IMR-90 (cell line): ENCODE measurements at places on chromosomes 1 and 21. TPM values are rescaled to one million over a fixed set of nuclear protein-coding genes. Genes with fewer than 3 reads are reported as not detected.

DNA sequence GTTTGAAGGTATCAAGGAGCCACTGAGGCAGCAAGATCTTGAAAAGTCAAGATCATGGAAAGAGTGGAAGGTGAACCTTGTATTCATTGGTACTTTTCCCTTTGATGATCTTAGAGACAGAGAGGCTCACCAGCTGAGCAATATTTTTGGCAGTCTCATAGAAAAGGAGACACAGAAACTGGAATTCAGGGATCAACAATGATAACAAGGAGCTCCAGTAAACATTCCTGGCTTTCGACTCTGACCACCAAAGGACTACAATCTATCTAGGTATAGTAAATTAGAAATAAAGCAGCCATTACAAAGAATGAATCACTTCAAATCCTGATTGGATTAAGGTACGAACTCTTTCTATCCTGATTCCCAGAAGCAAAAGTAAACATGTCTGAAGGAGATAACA lies 615.4 kb downstream of the KIF26B start:
- DNase-seq, result peak; percentile 30
- H3K27me3 ChIP-seq, result no peaks in the 10 kb centered on the region
- no peak overlapping the region for H3K4me3 ChIP-seq
- H3K36me3 ChIP-seq, result no peaks in the 10 kb centered on the region

- peaks cover 2% of the 10 kb centered on the region; the same call in 1 of the 2 replicates for H3K4me1 ChIP-seq
- H3K27me3 ChIP-seq, result no peaks in the 10 kb centered on the region
- no peak for DNase-seq
- H3K4me3 ChIP-seq, result no peak overlapping the region
- no peaks in the 10 kb centered on the region for H3K36me3 ChIP-seq
These were observed 1044.1 kb upstream of the B3GALT2 start for GRCh38 chr1:194230351-194231144.

- H3K4me1 ChIP-seq, result no peaks in the 10 kb centered on the region
- peaks cover 63% of the 10 kb centered on the region for H3K27me3 ChIP-seq
- no peak overlapping the region for H3K4me3 ChIP-seq
- H3K36me3 ChIP-seq, result no peaks in the 10 kb centered on the region
These were observed 86.7 kb upstream of the CLDN14 start for GRCh38 chr21:36566644-36567043.

GRCh38 chr1:4000811-4001251 lies 100.8 kb upstream of the C1orf174 start:
- H3K27me3 ChIP-seq, result no peaks in the 10 kb centered on the region
- no peak overlapping the region for H3K4me3 ChIP-seq
- H3K27ac ChIP-seq, result no peak overlapping the region
- no peak for DNase-seq

Gene UBASH3A
- not detected in 2 replicates for total RNA-seq

Gene C1orf146
- total RNA-seq, result not detected in 2 replicates

Gene FCRLA
- total RNA-seq, result 0.28 and 0.36 TPM in 2 replicates

GRCh38 chr1:171188388-171189266 lies 3.5 kb downstream of the FMO2 start:
- no peaks in the 10 kb centered on the region for H3K36me3 ChIP-seq
- H3K4me3 ChIP-seq, result no peak overlapping the region
- peaks cover 2% of the 10 kb centered on the region; the same call in 1 of the 2 replicates for H3K4me1 ChIP-seq
- DNase-seq, result peak; percentile 65

Gene KIF26B
- total RNA-seq, result 0.54 and 0.83 TPM in 2 replicates

GRCh38 chr1:239778208-239778813 lies 313.4 kb upstream of the FMN2 start:
- H3K27ac ChIP-seq, result no peak overlapping the region
- no peaks in the 10 kb centered on the region for H3K27me3 ChIP-seq
- no peaks in the 10 kb centered on the region for H3K36me3 ChIP-seq
- no peaks in the 10 kb centered on the region for H3K4me1 ChIP-seq

DNA sequence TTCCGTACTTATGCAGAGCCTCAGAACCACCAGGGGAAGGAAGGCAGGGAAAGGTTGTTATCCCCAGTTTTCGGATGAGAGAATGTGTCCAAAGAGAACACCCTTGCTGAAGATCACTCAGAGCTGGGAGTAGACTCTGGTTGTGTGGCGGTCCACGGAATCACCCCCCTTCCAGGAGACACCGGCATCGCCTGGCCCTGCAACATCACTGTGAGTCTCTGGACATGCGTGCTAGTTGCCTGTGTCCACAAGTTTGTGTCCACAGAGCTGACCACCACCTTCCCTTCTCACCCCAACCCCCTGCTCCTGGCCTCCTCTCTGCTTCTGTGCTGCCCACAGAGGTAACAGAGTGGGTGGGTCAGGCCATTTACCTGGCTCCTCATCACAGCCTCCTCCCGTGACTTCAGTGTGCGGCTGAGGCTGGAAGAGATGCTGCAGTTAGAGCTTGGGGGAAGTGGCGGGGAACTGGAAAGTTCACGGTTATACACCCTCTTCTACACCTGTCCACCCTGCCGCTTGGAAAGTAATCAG lies 7.3 kb downstream of the MYBPH start:
- DNase-seq, result no peak
- H3K4me1 ChIP-seq, result no peaks in the 10 kb centered on the region
- H3K4me3 ChIP-seq, result no peak overlapping the region
- H3K36me3 ChIP-seq, result no peaks in the 10 kb centered on the region

DNA sequence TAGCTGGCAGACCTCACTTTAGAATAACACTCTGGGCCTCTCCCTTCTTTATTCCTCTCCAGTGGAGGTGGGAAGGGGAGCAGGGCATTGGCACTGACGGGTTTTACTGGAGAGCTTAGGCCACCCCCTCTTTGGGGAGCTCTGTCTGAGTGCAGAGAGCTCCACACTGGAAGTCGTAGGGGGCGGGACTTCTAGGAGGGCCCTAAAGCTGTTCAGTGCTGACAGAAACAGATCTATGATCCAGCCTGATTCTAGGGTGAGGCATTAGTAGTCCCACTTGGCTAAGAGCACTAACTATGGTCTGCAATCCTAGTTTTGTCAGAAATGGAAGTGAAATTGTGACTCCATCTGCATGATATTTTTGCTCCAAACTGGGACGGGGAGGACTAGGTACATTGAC lies 138.7 kb downstream of the MIS18A start:
- H3K27ac ChIP-seq, result no peak overlapping the region
- no peaks in the 10 kb centered on the region for H3K36me3 ChIP-seq
- no peaks in the 10 kb centered on the region for H3K4me1 ChIP-seq
- no peak for DNase-seq
- H3K4me3 ChIP-seq, result no peak overlapping the region

Gene DNALI1
- total RNA-seq, result 8.1 and 9.1 TPM in 2 replicates

Gene CD160
- total RNA-seq, result not detected in 2 replicates

DNA sequence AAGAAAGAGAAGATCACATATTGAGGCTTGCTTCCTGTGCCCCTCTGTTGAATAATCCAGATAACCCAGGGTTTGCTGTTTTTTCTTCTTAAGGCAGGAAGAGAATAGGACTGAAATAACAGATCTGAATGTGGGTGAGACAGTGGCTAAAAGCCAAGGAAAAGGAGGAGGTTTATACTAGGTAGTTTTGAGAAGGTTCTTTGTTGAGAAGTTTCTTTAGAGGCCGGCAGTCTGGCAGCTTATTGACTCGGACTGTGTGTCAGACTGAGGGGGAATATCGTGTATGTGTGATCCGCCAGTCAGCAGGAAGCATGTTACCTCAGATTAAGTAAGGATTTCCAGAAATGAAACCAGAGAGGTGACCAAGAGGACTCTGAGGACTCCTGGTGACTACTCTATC lies 119.8 kb downstream of the PLA2G4A start:
- no peak overlapping the region for H3K4me3 ChIP-seq
- no peaks in the 10 kb centered on the region for H3K4me1 ChIP-seq
- DNase-seq, result no peak

Gene CYP4Z1
- not detected in 2 replicates for total RNA-seq

GRCh38 chr1:63320022-63320721 lies 2.2 kb upstream of the FOXD3 start:
- H3K36me3 ChIP-seq, result no peaks in the 10 kb centered on the region
- H3K27ac ChIP-seq, result no peak overlapping the region
- no peak overlapping the region for H3K4me3 ChIP-seq

- no peak overlapping the region for H3K4me3 ChIP-seq
- H3K36me3 ChIP-seq, result no peaks in the 10 kb centered on the region
- no peak overlapping the region for H3K27ac ChIP-seq
- peaks cover 30% of the 10 kb centered on the region for H3K27me3 ChIP-seq
- no peak for DNase-seq
- H3K4me1 ChIP-seq, result no peaks in the 10 kb centered on the region; the same call in 1 of the 2 replicates
These were observed 430 bp downstream of the S100B start for GRCh38 chr21:46604329-46604974.

GRCh38 chr1:245099401-245099800 lies 55.4 kb upstream of the KIF26B start:
- peaks cover 1% of the 10 kb centered on the region; the same call in 1 of the 2 replicates for H3K4me1 ChIP-seq
- no peak overlapping the region for H3K4me3 ChIP-seq
- no peak for DNase-seq
- H3K36me3 ChIP-seq, result no peaks in the 10 kb centered on the region

DNA sequence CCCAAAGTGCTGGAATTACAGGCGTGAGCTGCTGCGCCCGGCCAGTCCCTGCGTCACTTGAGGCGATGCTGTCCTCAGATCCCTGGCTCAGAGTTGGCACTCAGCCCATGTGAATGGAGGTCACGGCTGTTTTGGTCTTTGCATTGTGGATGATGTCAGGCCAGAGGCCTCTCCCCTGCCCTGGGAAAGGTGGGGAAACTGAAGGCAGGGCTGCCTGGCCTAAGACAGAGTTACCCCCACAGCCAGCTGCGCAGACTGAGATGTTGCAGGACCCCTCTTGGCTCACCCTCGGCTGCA lies 821 bp downstream of the MASP2 start:
- no peak overlapping the region for H3K27ac ChIP-seq
- H3K27me3 ChIP-seq, result no peaks in the 10 kb centered on the region; the same call in 1 of the 2 replicates
- DNase-seq, result no peak
- no peaks in the 10 kb centered on the region for H3K4me1 ChIP-seq
- no peak overlapping the region for H3K4me3 ChIP-seq
- H3K36me3 ChIP-seq, result no peaks in the 10 kb centered on the region

Gene ZBTB8B
- not detected in 2 replicates for total RNA-seq

Gene TCHH
- not detected in 2 replicates for total RNA-seq

- peaks cover 2% of the 10 kb centered on the region; the same call in 1 of the 2 replicates for H3K4me1 ChIP-seq
- no peaks in the 10 kb centered on the region for H3K27me3 ChIP-seq
- DNase-seq, result no peak
These were observed 124.3 kb downstream of the LACTBL1 start for GRCh38 chr1:22848405-22848804.

Gene DYNLT5
- 0.18 and 0.28 TPM in 2 replicates for total RNA-seq

- H3K36me3 ChIP-seq, result no peaks in the 10 kb centered on the region
- H3K4me3 ChIP-seq, result no peak overlapping the region
- H3K27ac ChIP-seq, result no peak overlapping the region
- no peak for DNase-seq
These were observed 106.1 kb downstream of the SIM2 start for GRCh38 chr21:36804874-36805611.

DNA sequence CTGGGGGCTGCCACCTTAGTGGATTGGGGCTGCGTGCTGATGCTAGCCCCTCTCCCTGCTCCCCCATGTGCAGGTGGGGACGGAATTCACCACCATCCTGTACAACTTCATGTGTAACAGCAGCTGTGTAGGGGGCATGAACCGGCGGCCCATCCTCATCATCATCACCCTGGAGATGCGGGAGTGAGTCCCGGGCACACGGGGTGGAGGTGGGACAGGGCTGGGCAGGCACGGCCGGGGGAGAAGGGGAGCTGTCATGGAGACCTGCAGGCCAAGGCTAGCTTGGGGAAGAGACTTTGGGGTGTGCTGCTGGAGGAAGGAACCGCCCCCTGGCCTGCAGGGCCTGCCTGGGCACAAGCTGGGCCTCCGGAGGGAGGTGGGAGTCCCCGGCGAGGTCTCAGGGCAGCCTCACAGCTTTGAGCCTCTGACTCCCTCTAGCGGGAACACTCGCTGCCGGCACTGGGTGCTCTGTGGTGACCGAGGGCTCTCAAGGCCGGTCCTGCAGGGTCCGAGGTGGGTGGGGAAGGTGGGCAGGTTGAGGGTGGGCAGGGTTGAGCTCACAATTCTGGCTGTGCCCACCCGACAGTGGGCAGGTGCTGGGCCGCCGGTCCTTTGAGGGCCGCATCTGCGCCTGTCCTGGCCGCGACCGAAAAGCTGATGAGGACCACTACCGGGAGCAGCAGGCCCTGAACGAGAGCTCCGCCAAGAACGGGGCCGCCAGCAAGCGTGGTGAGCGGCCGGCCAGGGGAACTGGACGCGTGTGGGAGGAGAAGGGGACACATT lies 25.0 kb upstream of the CCDC27 start:
- H3K4me3 ChIP-seq, result no peak overlapping the region
- H3K36me3 ChIP-seq, result no peaks in the 10 kb centered on the region
- H3K4me1 ChIP-seq, result no peaks in the 10 kb centered on the region
- H3K27me3 ChIP-seq, result no peaks in the 10 kb centered on the region; the same call in 1 of the 2 replicates
- H3K27ac ChIP-seq, result no peak overlapping the region

- no peak overlapping the region for H3K27ac ChIP-seq
- H3K27me3 ChIP-seq, result no peaks in the 10 kb centered on the region
- H3K36me3 ChIP-seq, result peaks cover 35% of the 10 kb centered on the region
- no peak overlapping the region for H3K4me3 ChIP-seq
These were observed 53.4 kb upstream of the GOLT1A start for GRCh38 chr1:204267191-204267601.

- H3K27me3 ChIP-seq, result no peaks in the 10 kb centered on the region
- peak; percentile 94 for DNase-seq
- H3K27ac ChIP-seq, result no peak overlapping the region
- H3K4me1 ChIP-seq, result peaks cover 6% of the 10 kb centered on the region; the same call in 1 of the 2 replicates
- H3K36me3 ChIP-seq, result no peaks in the 10 kb centered on the region
These were observed 20.6 kb upstream of the PPM1J start for GRCh38 chr1:112735752-112736151.

DNA sequence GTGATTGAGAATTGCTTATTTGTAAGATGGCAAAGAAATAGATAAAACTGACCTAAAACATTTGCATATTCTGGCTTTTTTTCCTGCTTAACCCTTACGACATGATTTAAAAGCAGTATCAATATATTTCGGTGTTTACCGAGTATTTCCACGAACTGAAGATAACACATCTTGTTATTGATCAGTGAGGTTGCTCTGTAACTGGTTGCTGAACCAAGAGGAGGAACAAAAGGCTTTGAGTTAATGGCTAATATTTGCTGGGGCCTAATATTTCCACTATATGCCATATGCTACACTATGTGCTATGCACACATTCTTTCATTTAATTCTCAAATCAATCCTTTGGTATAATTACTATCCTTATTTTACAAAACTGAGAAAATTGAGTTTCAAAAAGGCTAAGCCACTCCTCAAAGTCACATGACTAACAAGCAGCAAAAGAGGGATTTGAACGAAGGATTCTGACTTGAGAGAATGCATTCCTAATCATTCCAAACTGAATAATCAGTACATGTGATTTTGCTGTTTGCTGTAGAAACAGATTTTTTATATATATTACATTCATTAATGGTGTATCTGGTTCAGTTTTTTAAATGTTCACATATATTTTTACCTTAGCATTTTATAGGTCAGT lies 346.0 kb downstream of the USP25 start:
- H3K4me3 ChIP-seq, result no peak overlapping the region
- no peak overlapping the region for H3K27ac ChIP-seq
- peaks cover 6% of the 10 kb centered on the region for H3K4me1 ChIP-seq
- no peak for DNase-seq
- no peaks in the 10 kb centered on the region for H3K27me3 ChIP-seq
- no peaks in the 10 kb centered on the region for H3K36me3 ChIP-seq

GRCh38 chr1:237891266-237891665 lies 544 bp upstream of the ZP4 start:
- DNase-seq, result no peak
- no peaks in the 10 kb centered on the region for H3K27me3 ChIP-seq
- H3K4me1 ChIP-seq, result no peaks in the 10 kb centered on the region
- H3K4me3 ChIP-seq, result no peak overlapping the region
- no peak overlapping the region for H3K27ac ChIP-seq

Gene MTF1
- total RNA-seq, result 2.2 and 2.3 TPM in 2 replicates

GRCh38 chr1:43206600-43207228 lies 34.6 kb downstream of the CFAP57 start:
- peaks cover 18% of the 10 kb centered on the region for H3K4me1 ChIP-seq
- peak overlapping the region; percentile 97 for H3K27ac ChIP-seq
- H3K4me3 ChIP-seq, result peak overlapping the region; percentile 31; the same call in 1 of the 2 replicates
- H3K27me3 ChIP-seq, result no peaks in the 10 kb centered on the region
